ENCODE measurements at places on chromosomes 16 and 17.

DNA sequence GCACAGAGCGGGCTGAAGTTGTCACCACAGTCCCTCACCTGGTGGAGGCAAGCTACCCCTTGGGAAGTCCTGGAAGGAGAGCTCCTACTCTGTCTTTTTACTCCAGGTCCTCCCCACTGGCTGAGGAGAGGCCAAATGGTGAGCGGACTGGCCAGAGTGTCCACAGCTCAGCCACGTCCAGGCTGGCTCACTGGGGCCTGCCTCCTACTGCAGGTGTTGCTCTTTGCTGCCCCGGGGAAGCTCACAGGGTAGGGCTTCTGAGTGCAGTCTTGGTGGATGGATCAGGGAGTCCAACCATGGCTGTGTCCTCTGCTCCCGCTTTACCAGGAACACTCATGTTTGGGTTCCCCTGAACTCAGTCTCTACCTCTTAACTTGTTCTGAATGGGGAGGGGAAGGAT lies 2.7 kb downstream of the B9D1 start:
- DNase-seq, result no peak

- DNase-seq, result peak; percentile 65
Measured at GRCh38 chr16:89556750-89557689, 3.5 kb upstream of the RPL13 start.

- DNase-seq, result peak; percentile 59
Measured at GRCh38 chr17:40612599-40613244, 34.9 kb downstream of the SMARCE1 start.

GRCh38 chr16:68781784-68782183 lies 44.7 kb downstream of the CDH1 start:
- no peak for DNase-seq

DNA sequence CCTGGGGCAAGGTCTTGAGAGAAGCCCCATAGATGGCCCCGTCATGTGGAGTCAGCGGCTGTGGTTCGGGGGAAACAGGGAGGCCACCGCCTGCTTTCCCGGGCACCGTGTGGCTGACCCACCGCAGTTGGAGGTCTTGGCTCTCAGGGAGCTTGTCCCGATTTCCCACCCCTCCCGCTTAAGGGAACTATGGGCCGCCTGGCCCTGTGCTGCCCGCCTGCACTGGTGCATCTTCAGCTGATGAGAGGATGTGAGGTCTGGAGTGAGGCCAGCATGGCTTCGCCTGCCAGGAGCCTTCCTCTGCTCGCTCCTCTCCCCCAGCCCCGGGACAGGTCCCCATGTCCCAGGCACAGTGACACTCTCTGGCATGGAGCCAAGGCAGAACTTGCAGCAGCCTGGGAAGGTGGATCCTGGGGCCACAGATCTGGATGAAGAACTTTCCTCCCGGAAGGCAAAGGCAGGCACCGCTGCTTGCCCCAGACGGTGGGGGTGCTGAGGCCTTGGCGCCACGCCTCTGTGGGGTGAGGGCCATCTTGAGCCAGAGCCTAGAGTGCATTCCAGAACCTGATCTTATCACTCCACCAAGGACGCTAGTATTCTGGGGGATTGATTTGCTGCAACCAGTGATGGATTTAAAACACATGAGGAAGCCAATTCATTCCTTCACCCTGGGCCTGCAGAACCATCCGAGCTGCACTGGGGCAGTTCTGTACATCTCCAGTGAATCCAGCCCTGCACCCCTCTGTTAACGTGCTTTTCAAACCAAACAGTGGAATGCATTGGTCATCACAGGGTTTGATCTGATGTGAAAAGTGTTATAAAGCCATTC lies 178.6 kb upstream of the TNRC6C start:
- no peak for DNase-seq

DNA sequence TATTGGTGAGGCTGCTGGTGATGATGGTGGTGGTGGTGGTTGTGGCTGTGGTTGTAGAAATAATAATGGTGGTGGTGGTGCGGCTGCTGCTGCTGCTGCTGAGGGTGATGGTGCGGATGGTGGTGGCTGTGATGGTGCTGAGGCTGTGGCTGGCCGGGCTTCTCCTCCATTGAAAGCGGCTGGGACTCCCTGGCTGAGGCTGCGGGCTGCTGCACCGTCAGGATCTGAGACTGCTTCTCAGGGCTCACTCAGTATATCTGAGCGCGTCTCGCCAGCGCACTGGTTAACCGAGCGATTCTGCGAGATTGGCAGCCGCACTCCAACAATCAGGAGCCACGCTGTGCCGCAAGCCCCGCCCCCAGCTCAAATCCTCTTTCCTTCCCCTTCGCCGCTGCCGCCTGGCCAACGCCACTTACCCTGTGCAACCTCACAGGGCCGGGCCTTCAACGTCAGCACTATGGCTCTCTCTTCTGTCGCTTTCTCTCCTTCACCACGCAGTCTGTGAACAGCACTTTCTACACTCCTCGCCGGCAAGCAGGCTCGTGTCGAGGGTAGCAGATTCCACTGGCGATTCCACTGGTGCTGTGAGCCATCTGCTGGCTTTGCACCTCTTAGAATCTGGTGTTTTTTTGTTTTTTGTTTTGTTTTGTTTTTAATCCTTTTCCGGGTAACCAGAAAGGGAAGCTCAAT lies at the start of gene NUFIP2:
Gene NUFIP2 (minus strand): TSS at position 259 of the 690 bp plus-strand sequence. CDS start 89 bp downstream, at position 170.
- peak; percentile 97 for DNase-seq

Measured in activated CD4-positive, alpha-beta T cell treated with anti-CD3 and anti-CD28 coated beads for 1 hour (primary cell).